ENCODE measurements at places on chromosomes 7 and 10.

GRCh38 chr10:34489973-34490745 lies 324.9 kb downstream of the PARD3 start:
- no peak for DNase-seq

DNA sequence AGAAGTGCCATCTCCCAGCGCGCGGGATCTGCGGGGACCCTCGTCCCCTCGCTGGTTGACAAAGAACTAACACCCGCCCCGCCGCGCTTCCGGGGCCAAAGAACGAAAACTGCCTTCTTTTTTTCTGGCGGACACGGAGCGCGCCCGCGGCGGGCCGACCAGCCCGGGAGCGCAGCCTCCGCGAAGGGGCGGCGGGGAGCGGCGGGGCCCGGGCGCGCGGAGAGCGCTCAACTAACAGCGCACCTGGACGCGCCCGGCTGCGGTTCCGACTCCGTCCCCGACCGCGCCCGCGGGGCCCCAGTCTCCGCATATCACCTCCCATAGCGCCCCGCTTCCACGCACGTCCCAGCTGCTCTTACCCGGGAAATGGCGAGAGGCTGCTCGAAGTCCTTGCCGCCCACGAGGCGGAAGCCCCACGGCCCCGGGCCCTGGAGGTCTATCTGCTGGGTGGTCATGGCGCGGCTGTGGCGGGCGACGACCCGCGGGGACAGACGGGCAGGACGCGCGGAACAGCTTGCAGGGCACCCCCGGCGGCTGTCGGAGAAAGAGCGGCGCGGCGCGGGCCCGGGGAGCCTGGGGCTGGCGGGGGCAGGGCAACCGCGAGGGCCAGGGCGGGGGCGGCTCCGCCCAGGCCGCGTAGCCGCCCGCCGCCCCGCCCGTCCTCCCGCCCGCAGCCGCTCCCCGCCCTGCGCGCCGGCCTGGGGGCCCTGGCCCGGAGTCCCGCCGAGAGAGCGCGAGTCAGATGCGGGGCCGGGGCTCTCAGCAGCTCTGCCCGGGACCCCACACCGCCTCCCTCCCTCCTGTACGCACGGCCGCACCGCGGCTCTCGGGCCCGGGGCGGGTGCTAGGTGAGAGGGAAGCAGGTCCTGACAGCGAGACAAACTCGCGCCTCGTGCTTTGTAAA lies at the start of gene PDLIM1:
Gene PDLIM1, minus strand, starts transcription at position 543 of the 904 bp plus-strand sequence. Its CDS starts 88 bp downstream, at position 455.
- peak; percentile 78 for DNase-seq

- DNase-seq, result no peak
These were observed 14.0 kb downstream of the ZCCHC24 start for GRCh38 chr10:79431428-79431827.

GRCh38 chr10:121222842-121223241 lies 371.7 kb downstream of the WDR11 start:
- DNase-seq, result no peak

GRCh38 chr10:131391936-131392335 lies 80.4 kb upstream of the TCERG1L start:
- DNase-seq, result peak; percentile 61

DNA sequence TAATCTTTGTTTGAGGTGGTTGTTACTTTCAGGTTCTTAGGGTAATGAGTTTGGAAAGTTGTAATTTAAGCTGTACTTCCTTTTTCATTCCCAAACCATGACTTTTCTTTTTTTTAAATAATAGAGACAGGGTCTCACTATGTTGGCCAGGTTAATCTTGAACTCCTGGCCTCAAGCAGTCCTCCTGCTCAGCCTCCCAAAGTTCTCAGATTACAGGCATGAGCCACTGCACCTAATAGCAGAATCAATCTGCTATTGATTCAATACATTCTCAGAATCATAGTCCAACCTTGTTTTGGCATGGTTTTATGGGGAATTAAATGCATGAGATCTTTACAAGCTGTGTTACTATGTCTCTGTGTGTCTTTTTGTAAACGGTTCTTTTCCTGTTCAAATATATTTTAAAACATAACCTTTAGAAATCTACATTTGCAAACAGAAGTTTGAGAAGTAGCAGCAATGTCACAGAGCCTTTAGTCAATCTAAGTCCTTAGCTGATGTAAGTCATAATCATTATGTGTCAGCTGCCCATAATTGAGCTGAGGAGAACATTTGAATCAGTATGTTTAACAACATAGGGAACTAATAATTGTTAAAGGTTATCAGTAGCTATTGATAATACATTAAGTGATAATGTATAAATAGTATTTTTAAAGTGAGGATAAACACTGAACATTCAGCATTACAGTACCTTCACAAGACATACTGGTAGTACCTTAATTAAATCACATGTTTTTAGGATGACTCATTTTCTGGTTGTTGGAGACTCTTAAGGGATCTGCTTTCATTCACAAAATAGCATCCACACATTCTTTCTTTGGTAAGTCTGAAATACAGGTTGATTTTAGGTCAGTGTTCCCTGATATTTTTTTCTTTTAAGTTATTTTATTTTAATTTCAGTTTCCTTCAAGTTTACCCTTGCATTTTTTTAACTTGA lies 8.8 kb downstream of the INPP5F start:
- DNase-seq, result no peak

DNA sequence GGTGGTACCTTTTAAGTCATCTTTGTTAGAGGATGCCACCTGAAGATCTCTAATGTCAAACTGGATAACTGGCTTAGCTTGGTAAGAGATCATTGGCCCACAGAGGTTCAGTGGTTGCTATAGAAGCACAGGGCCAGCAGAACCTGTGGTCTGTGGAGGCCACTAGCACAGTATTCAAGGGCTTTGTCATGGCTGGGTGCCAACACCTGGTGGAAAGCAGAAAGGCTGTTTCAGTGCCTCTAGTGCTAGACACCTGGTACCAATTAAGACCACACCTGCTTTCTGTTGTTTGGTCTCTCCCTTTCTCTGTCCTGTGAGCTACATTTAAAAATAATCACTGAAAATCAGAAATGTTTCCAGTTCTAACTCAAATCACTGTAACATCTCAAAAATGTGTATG lies 10.0 kb upstream of the PCGF5 start:
- DNase-seq, result no peak

DNA sequence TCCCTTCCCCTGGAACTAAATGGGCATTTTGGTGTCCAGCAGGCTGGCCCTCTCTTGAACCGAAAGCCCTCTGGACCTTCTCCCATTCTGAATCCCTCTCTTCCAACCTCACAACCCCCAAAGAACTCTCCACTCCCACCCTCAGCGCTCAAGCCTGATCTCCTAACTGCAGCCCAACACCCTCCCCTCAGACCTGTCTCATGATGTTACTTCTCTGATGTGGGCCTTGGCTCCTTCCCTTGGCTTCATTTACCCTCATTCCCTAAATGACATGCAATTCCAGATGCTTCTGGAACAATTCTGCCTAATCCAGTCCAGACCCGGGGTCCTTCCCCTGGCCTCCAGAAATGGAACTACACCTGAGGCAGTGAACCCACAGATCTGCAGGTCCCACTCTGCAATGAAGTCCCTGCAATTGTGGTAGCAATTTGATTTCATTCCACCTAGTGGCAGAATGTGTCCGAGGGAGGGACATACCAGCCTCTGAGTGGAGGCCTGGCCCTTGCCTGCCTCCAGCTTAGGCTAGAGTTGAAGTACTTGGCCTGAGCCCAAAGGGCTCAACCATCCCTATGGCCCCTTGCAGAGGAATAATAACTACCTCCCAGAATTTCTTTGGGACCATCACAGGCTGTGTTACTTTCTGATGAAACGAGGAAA lies 4.1 kb upstream of the CEP41 start:
- no peak for DNase-seq

DNA sequence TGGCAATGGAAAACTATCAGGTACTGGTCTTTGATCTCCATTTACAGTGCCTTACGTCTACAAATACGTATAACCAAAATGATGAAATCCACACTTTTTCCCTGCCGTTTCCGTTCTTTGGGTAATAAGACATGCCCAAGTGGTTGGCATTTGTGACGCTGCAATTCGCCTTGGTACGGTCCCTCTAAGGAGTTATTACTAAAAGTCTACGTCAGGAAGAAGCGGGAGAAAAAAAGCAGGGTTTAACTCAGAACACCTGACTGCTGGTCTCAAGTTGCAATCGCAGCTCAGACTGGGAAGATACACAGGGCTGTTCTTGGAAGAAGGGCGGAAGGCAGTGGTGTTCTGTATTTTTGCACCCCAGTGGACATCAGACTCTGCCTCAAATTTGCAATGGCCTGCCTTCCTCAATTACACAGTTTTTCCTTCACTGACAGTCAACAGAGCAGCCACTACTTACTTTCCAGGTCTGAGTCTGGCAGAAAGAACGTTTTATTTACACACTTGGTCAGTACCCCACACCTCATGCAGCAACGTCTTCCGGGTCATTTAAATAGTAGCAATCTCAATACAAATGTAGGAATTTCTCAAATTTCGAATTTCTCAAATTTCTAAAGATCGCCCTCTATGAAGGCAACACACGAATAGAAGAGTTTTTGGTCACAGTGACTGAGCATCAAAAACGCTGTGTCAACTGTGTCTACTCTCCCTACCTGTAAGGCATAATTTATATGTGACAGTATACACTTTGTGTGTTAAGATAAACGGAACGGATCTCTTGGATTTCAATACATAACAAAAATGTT lies 2.1 kb downstream of the BAIAP2L1 start:
- no peak for DNase-seq

DNA sequence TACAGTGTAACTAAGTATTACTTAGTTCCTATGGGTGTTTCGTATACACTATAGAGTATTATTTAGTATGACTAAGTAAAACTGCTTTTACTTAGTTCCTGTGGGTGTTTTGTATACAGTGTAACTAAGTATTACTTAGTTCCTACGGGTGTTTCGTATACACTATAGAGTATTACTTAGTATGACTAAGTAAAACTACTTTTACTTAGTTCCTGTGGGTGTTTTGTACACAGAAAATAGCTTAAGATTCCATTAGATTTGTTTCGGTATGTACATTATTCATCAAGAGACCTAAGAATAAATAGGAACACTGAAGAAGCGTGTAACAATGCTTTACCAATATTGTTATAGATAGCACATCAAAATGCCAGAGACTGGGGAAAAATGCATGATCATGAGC lies 25.0 kb downstream of the IGF2BP3 start:
- no peak for DNase-seq

DNA sequence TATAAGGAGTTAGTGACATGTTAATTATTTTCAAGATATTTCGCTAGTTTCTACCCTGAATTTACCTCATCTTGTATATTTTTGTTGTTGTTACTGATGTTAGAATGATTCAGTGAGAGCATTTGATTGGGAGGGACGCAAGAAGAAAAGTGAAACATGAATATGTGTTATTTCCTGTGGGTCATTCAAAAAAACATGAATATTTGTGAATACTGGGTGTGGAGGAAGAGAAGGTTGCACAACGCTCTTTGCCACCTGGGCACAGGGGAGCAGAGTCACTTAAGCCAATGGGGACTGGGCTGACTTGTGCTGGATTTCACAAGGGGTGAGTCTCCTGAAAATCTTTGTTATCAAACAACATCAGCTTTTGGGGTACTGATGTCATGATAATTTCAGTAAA lies 39.5 kb downstream of the AGK start:
- no peak for DNase-seq

- no peak for DNase-seq
These were observed 271.7 kb downstream of the ARHGAP12 start for GRCh38 chr10:31656851-31657433.

- DNase-seq, result peak; percentile 75
These were observed 276.1 kb upstream of the NEBL start for GRCh38 chr10:21172930-21173801.

GRCh38 chr10:31897506-31897905 lies 31.1 kb downstream of the ARHGAP12 start:
- DNase-seq, result no peak

DNA sequence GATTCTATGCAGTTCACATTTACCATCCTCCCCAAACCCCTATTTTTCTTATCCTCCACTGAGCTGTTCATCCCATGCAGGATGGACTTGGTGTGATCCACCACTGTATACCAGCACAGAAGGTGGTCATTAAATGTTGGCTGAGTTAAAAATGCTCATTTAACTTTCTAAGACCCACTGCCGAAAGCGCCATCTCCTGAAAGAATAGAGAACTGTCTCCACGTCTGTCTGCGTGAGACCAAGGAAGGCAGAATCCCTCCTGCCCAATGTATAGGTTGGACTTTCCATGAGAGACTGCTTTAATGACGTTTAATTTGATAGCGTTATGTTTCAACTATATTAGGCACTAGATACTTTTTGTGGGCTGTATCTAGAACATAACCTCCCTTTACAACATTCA lies 124.3 kb downstream of the GPAM start:
- no peak for DNase-seq

DNA sequence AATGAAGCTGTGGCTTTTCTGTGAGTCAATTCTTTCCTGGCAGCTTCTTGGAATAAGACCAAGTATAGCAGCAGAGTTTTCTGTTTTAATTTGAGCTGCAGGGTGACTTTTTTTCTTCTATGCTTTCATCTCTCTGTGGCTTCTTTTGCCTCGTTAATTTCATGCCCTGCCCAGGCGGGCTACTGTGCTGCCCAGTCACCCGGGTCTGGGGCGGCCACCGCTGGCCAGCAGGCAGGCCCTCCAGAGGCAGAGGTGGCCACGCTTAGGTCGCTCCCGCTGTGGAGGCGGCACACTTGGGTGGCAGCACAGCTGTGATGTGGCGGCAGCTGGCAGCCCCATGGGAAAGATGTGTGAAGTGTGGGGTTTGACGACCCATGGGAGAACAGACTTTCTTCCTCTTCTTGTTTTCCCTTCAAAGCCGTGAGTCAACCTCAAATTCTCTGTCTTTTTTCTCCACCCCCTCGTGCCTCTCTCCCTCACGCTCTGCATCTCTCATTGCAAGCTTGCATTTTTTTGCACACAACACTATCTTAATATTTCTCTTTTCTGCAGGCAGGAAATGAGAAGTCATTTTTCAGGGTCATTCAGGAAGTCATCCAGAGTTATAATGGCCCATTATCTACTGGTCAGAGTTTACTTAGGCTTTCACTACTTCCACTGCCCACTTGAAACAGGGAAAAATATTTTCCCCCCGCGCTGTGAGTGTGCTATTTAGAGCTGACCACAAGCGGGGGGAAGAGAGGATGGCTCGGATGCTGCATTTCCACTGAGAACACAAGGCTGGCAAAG lies 67.8 kb downstream of the EGFR start:
- DNase-seq, result no peak

- DNase-seq, result no peak
These were observed 84.2 kb downstream of the CDK6 start for GRCh38 chr7:92751902-92752901.
